ENCODE measurements at places on chromosomes 13 and 19. TPM values are rescaled to one million over a fixed set of nuclear protein-coding genes. Genes with fewer than 3 reads are reported as not detected.
A peak's percentile ranks its signal among the peaks of the same experiment; 100 is the strongest.

DNA sequence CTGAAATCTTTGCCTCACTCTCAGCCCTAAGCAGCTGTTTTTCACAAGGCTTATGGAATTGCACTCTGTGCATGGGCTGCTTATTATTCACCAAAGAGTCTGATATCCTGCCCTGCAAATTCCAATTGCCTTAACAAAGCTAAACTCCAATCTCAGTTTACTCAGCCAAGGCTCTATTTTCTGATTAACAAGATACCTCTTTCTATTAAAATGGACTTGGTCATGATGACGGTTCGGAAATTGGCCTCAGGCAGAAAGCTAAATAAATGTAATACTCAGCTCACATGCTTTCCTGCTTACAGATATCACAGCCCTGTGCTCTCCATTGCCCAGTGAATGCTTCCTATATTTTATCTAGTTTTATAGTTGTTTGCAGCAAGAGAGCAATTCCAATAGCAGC, 1270.8 kb downstream of the PCDH9 start:
- no peak overlapping the region for H3K27ac ChIP-seq
- H3K4me3 ChIP-seq, result no peak overlapping the region
- no peaks in the 10 kb centered on the region for H3K27me3 ChIP-seq
- H3K4me1 ChIP-seq, result no peaks in the 10 kb centered on the region

Gene CACTIN
- total RNA-seq, result 28.4 TPM

Gene ZNF714
- total RNA-seq, result 0.98 TPM

Gene ZNF763
- 0.80 TPM for total RNA-seq

- no peak overlapping the region for H3K27ac ChIP-seq
- peaks cover 4% of the 10 kb centered on the region for H3K4me1 ChIP-seq
- H3K4me3 ChIP-seq, result no peak overlapping the region
Measured at GRCh38 chr19:17220207-17220758, 5.1 kb downstream of the USE1 start.

- H3K27me3 ChIP-seq, result no peaks in the 10 kb centered on the region
- no peak for DNase-seq
- H3K36me3 ChIP-seq, result no peaks in the 10 kb centered on the region
- H3K4me1 ChIP-seq, result no peaks in the 10 kb centered on the region
- H3K27ac ChIP-seq, result no peak overlapping the region
- no peak overlapping the region for H3K4me3 ChIP-seq
Measured at GRCh38 chr13:86882835-86883234, 788.3 kb upstream of the SLITRK5 start.

Gene OR2Z1
- total RNA-seq, result not detected

GRCh38 chr13:42553098-42554046, 20.6 kb upstream of the TNFSF11 start:
- DNase-seq, result no peak
- no peaks in the 10 kb centered on the region for H3K36me3 ChIP-seq
- no peaks in the 10 kb centered on the region for H3K27me3 ChIP-seq

GRCh38 chr13:44124352-44124751, 244.6 kb downstream of the LACC1 start:
- no peak overlapping the region for H3K4me3 ChIP-seq
- DNase-seq, result no peak
- no peaks in the 10 kb centered on the region for H3K36me3 ChIP-seq
- no peak overlapping the region for H3K27ac ChIP-seq
- no peaks in the 10 kb centered on the region for H3K27me3 ChIP-seq

Gene FAM187B
- not detected for total RNA-seq

DNA sequence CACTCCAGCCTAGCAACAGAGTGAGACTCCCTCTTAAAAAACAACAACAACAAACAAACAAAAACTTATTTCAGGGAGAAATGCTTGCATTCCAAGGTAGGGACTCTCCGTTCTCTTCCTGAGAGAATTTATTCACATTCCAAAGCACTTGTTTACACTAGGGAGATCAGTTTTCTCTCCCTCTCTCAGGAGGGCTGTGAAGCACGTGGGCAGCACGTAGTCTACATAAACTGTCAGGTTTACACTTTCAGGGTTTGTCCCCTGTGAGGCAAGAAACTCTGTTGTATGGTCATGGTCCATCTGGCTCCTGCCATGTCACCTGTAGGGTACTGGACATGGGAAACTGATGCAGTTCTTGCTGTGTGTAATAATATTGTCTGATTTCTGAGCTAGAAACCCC, 31.6 kb downstream of the WDR87 start:
- no peak for DNase-seq
- no peaks in the 10 kb centered on the region for H3K27me3 ChIP-seq
- no peak overlapping the region for H3K4me3 ChIP-seq
- no peaks in the 10 kb centered on the region for H3K36me3 ChIP-seq
- no peaks in the 10 kb centered on the region for H3K4me1 ChIP-seq
- no peak overlapping the region for H3K27ac ChIP-seq

DNA sequence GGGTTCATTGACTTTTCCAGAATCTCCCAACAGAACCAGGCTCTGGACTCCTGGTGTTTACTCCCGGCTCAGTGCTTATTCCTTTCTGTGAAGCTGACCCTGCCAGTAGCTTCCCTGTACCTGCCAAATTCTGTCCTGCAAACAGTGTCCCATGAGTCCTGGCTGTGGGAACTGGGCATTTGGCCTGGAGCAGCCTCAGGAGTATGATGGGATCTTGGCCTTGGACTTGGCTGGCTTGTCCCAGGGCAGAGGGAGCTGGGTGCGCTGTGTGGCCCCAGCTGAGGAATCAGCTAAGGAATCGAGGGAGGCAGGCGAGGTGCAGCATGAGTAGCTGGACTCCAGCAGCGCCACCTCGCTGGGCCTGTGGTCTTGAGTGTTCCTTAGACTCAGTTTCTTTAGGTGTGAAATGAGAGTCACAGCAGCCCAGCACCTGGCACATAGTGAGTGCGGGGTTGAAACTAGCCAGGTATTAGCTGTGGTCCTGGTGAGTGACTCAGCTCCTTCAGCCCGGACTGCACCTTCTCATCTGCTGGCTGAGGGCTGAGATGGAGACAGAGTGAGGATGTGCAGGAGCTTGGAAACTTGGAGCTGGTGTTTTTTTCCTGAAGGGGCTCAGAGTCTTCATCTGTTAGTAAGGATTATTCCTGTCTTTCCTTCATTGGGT, 10.4 kb downstream of the CLASRP start:
- H3K27ac ChIP-seq, result peak overlapping the region; percentile 54
- H3K4me1 ChIP-seq, result peaks cover 29% of the 10 kb centered on the region
- no peak overlapping the region for H3K4me3 ChIP-seq
- peak; percentile 29 for DNase-seq
- no peaks in the 10 kb centered on the region for H3K36me3 ChIP-seq
- H3K27me3 ChIP-seq, result no peaks in the 10 kb centered on the region

GRCh38 chr19:32471095-32471494, 65.5 kb downstream of the DPY19L3 start:
- no peak overlapping the region for H3K27ac ChIP-seq
- no peak overlapping the region for H3K4me3 ChIP-seq
- H3K27me3 ChIP-seq, result no peaks in the 10 kb centered on the region

- no peak overlapping the region for H3K4me3 ChIP-seq
- no peak for DNase-seq
- no peak overlapping the region for H3K27ac ChIP-seq
- no peaks in the 10 kb centered on the region for H3K36me3 ChIP-seq
- H3K4me1 ChIP-seq, result peaks cover 32% of the 10 kb centered on the region
- H3K27me3 ChIP-seq, result no peaks in the 10 kb centered on the region
Measured at GRCh38 chr19:46616631-46617322, 8.1 kb downstream of the PTGIR start.

Gene ZNF208
- 2.7 TPM for total RNA-seq
